COLO829 (cell line): ENCODE measurements at places on chromosomes 7 and 10.

DNA sequence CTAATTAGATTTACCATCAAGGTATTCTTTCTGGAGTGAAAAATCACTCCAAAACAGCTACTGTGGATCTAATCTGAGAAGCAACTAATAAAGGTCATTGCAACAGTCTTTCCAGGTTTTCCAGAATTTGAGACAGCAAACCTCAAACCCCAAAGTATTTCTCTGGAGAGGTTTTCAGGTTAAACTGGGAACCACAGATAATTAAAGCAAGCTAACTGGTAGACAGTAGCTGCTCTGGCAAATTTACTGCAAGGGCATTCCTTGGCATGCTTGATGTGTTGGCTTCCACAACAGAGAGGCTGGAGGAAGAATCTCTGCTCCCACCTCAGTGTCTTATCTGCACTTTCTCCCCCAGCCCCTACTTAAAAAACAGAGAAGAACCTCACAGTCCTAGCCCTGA lies 140.0 kb upstream of the NRBF2 start:
- DNase-seq: no peak

DNA sequence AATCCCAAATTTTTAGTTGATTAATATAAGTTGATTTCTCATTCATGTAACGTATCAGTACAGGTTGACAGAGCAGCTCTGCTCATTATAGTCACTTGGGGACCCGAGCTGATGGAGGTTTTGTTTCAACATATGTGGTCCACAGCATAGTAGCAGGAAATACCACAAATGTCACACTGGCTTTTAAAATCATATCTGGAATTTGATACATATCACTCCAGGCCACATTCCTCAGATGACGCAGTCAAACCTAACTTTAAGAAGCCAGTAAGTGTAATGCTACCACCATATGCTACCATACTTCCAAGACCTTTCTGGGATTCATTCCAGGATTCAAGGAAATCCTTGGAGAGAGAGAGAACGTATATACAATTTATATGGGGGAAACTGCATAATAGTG lies 156.3 kb downstream of the PHF14 start:
- DNase-seq: no peak

GRCh38 chr10:87775766-87776165 lies 42.3 kb downstream of the ATAD1 start:
- no peak for DNase-seq

GRCh38 chr7:135843214-135843613 lies 94.6 kb upstream of the FAM180A start:
- DNase-seq: no peak

DNA sequence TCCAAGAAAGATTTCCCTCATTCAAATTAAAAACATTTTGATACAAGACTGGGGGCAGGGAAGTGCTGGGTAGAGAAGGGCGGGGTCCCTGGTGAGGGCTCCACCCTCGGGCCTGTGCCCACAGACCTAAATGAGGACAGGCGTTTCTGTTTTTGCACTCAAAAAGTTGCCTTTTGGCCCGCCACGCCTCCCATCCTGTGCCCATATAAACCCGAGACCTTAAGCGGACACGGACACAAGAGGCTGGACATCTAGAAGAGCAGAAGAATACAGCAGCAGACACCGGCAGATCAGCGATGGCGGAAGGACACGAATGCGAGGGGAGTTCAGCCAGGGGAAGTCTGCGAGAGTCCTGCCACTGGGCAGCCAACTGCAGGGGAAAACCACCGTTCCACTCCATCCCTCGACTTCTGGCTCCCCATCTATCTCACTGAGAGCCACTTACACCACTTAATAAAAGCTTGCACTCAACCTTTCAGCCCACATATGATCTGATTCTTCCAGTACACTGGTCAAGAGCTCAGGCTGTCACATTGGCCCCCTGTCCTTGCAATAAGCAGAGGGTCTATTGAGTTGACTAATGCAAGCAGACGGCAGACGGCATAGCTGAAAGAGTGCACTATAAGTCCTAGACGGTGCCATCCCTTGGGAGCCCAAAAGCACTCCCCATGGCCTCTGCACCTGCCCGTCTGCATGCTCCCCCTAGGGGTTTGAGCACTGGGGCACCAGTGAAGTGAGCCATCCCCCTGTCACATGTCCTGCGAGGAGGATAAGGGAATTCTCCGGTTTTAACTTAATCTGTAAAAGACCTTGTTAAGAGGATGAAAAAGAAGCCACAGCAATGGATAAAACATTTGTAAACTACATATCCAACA lies 181.8 kb upstream of the PRSS1 start:
- no peak for DNase-seq

- DNase-seq: no peak
Measured at GRCh38 chr10:5619362-5620211, 46.8 kb downstream of the ASB13 start.

GRCh38 chr7:146862415-146862814 lies 745.8 kb downstream of the CNTNAP2 start:
- DNase-seq: no peak

GRCh38 chr7:72023926-72024325 lies 388.2 kb downstream of the CALN1 start:
- DNase-seq: no peak

- no peak for DNase-seq
Measured at GRCh38 chr10:68501691-68502090, 25.6 kb downstream of the SLC25A16 start.

DNA sequence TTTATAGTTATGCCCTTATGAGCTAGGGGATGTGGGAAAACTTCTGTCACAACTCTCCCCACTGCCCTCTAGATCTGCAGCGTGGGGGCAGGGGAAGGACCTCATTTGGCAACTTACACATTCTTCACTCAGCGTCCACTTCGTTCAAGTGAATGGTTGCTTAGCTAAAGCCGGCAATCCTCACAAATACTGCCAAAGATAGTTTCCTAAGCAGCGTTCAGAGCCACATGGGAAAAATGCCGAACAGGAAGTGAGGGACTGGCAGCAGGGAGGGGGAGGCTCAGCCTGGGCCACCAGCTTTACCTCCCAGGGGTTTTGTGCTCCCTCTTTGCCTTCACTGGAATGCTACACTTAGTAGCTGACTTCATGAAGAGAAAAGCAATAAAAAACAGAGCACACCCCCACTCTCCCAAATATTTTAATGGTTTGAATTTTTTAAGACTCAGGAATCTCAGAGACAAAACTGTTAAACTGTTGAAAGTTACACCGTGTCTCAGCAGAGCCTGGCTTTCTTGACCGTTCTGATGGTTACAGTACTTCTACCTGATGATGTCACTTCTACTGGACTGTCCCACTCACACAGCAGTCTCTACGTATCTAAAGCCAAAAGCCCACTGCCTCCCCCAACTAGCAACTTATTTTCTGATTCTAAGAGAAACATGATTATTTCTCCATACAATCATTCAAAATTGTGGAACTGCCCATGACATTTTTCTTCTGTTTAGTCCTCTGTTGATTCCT lies 10.4 kb downstream of the GRM3 start:
- DNase-seq: no peak

- no peak for DNase-seq
Measured at GRCh38 chr10:132519382-132520176, 18.0 kb upstream of the INPP5A start.

DNA sequence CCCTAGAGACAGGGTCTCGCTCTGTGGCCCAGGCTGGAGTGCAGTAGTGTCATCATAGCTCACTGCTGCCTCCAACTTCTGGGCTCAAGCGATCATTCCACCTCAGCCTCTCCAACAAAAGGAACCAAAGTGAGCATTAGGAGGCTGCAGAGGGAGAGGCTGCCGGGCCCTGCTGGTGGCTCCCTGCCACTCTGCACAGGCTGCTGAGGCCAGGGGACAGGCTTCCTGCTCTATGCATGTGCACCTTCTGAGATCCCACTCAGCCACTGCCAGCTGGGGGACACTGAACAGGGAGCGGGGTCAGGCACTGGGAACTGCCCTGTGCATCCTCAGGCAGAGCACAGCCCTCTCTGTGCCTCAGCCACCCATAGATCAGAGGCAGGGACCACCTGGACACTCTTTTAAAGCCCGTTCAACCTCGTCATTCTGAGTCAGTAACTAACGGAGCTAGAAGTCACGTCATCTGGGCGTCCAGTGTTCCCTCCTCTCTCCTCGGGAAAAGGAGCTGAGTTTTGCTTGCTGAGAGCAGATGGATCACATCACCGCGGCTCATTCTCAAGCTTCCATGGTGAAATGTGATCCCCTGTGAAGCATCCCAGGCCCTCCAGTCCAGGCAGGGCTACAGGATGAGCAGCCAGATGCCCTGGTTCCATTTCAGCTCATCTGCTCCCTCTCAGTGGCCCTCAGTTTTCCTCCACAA lies 109.6 kb downstream of the MYL10 start:
- DNase-seq: no peak

DNA sequence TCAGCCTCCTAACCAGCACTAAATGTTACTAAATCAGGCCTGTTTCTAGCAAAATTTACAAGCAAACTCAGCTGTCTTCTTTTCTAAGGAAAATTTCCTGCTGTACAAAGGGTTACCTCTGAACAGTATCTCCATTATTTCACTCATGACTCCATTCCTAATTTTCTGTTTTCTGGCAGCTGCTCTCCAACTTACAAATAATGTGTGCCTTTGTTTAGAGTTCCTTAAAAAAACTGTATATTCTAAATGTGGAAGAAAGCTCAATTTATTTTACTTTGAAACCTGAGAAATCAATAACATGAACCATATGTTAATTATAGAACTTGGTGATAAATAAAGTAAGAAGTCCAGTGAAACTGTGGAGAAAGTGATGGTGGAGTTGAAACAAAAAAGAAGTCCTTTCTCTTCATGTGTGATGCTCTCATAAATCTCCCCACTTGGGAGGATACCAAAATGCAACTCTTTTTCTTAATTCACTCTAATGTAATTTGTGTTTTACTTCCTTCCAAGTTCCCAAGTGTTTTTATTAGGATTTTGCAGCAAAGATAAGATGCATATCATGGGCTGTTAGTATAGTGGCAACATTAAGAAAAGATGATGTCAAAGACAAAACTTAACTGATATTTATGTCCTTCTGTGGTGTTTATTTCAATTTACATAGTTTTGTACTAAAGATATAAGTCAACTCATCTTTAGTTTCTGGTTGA lies 74.8 kb downstream of the CDK6 start:
- peak; percentile 86 for DNase-seq

GRCh38 chr10:71246591-71247413 lies 34.4 kb downstream of the UNC5B start:
- no peak for DNase-seq

DNA sequence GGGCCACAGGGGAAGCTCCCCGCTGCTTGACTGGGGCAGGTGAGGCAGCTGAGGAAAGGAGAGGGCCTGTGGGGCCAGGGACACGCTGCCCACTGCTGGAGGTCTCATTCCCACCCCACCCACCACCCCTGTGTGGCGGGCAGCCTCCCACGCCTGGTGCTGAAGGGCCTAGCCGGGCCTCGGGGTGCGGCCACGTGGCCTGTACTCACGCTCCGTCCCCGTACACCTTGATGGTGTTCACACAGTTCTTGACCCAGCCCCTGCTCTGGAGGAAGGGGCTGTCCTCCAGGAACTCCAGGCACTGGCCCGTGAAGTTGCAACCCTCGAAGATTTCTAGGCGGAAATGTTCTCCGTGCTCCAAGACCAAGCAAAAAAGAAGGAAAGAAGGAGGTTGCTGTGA lies 4.0 kb downstream of the CRYGN start:
- DNase-seq: no peak

GRCh38 chr10:88163572-88163971 lies 300.1 kb downstream of the PTEN start:
- no peak for DNase-seq

DNA sequence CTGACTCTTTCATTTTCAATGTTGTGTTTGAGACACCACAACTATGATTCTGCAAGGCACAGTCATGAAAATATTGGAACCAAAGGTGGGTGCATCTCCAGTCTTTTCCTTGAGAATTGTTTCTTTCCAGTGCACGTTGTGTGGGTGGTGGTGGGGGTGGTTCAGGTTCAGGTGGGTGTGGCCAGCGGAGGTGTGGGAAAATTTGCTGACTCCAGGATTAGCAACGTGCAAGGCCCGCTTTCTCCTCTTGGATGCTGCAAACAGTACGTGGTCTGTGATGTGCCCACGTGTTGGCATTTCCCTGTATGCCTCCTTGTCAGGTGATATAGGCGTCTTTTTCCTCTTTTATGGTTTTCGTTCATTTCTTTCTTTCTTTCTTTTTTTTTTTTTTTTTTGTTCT lies 59.1 kb downstream of the CAMK1D start:
- no peak for DNase-seq

DNA sequence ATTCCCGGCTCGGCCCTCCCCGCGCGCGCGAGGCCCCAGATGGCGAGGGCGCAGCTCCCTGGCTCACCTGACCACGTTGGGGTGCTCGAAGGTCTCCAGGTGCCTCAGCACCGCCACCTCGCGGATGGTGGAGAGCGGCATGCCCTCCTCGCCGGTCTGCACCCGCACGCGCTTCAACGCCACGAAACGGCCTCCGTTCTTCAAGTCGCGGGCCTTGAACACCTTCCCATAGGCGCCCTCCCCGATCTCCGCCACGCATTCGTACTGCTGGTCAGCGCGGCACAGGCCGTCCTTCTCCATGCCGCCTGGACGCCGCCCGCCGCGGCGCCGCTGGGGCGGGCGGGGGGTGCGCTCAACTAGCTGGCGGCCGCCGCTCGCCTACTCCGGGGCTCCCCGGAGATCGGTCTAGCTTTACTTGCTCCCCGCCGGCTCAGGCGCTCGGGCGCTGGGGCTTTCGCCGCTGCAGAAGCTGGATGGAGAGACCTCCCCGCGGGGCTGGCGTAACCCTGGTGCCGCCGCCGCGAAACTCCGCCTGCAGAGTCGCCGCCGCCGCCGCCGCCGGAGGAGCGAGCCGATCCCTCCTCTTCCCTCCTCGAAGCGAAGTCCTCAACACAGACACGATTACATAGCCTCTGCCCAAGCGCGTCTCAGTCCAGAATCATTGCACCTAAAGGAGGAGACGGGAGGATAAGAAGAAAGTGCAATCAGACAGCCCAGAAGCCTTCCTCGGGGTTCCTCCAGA lies 3.2 kb downstream of the CDK6 start:
- DNase-seq: peak; percentile 41

DNA sequence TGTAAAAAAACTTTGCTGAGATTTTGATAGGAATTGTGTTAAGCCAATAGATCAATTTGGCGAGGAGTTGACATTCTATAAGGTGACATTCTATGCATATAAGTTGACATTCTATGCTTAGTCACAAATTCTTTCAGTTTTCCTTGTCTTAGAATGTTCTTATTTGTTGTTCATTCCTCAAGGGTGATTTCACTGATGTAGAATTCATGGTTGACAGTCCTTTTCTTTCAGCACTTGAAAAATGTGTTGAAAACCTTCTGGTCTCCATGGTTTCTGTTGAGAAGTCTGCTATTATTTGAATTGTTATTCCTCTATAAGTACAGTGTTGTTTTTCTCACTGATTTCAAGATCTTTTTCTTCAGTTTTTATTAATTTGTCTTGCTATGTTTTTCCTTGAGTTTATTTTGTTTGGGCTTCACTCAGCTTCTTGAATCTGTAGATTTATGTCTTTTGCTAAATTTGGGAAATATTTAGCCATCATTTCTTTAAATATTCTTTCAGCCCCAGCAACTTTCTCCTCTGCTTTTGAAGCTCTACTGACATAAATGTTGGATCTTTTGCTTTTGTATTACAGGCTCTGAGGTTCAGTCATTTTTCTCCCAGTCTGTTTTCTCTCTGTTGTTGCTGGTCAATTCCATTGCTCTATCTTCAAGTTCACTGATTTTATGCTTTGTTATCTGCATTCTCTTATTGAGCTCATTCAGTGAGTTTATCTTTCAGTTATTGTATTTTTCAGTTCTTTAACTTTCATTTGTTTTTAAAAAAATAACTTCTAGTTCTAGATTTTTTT lies 154.9 kb downstream of the SDK1 start:
- no peak for DNase-seq
